ENCODE measurements at places on chromosomes 3 and 15.

GRCh38 chr15:53126144-53126543 is 336.0 kb upstream of the ONECUT1 start:
- DNase-seq = no peak

DNA sequence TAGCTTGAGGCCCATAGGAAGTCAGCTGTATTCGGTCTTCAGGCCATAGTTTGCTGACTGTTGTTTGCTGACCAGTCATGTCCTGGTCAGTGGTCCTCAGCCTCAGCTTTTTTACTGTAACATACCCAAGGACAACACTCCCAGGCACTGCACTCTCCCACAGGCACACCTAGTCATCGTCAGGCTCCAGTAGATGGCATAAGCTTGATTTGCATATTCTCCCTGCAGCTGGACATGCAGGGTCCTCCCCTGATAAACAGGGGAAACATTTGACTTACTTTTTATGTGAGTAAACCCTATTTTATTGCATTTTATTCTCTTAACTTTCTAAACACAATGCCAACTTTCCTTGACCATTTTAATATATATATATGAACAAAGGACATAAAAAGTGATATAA is 22.9 kb downstream of the ARHGEF3 start:
- no peak for DNase-seq

GRCh38 chr3:55002416-55002930 is 74.6 kb upstream of the LRTM1 start:
- no peak for DNase-seq

DNA sequence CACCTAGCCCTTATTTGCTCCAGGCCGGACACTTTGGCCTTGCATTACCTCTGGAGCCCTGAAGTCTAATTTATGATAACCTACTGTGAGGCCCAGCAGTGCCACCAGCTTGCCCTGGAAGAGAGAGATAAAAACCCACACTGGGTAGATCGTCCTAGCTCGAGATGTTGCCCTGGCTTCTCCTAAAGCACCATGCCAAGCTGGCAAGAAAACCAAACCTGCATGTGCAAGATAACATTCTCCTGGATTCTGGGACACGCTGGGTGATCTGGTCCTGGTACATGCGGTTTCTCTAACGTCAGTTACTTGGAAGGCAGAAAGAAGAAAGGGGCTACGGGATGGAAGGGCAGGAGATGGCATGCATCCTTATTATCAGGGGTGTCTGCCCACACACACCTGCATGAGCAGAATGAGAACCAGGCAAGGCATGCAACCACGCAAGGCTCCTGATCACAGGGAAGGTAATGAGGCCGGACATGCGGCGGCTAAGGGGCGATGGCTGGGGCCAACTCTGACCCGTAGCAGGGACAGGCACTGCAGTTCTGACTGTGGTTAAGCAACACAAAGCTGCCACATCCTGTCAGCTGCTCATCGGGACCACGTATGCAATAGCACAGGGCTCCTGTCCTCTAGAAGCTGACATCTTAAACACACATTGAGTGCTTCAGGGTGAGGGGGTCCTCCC is 73.0 kb downstream of the OXNAD1 start:
- no peak for DNase-seq

- no peak for DNase-seq
Measured at GRCh38 chr3:177062052-177062732, 135.1 kb downstream of the TBL1XR1 start.

- no peak for DNase-seq
Measured at GRCh38 chr3:151058740-151059139, 26.7 kb upstream of the MED12L start.

DNA sequence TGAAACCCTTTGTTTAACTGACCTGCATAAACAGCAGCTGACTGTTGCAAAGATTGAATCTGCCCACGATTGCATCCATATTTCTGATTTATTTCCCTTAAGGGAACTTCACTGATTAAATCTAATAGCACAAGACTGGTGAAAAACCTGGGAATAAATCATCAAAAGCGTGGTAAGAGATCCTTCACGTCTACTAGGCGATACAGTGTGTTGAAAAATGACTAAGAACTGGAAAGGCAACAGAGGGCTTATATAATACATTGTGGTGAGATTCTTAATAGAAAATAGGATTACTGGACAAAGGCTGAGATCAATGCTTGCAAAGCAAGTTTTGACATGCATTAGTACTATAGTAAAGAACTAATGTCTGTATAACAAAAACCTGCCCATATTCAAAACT is 49.0 kb downstream of the POLQ start:
- no peak for DNase-seq

GRCh38 chr15:90870354-90871138 is 2.2 kb downstream of the FURIN start:
- DNase-seq = no peak

- no peak for DNase-seq
Measured at GRCh38 chr3:183688874-183689273, 8.7 kb upstream of the YEATS2 start.

DNA sequence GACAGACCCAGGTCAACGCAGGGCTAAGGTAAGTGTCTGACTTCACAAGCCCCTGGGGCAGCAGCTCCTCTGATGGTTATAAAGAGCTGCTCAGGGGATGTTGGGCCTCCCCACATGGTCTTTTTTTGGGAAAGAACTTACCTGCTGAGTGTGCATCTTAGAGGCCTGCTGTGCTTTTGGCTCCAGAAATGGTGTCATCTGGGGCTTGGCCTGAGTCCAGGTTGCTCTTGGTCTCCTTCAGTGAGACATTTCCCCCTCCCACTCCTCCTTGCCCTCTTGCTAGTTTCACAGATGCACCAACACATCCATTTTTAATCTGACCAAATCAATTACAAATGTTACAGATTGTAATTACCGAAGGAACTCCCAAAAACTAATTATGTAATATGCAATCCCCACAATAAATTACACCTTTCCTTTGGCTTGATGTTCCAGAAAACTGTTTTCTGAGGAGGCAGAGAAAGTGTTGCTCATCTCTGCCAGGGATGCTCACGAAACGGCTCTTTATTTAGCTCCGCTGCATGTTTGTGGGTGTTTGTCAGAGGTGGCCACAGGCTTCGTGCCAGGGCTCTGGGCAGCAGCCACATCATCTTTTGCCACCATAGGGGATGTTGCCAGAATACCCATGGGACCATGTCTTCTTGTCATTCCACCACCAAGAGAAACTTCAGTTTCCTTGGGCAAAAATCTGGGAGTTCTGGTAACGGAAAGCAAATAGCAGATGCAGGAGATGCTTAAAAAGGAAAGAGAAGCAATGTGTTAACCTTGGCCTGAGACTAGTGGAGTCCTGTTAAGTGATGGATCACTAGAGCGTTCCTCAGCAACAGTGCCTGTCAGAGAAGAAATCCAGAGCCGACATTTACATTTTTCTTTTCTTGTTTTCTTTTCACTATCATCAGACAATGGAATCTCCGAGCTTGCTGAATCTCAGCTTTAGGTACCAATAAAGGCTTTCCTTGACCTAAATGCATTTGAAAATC is 799.9 kb downstream of the AGBL1 start:
- no peak for DNase-seq

- DNase-seq = no peak
Measured at GRCh38 chr3:174620138-174620537, 239.0 kb upstream of the NAALADL2 start.

Measured in left hindlimb (tissue), 1 donor.